ENCODE measurements at places on chromosomes 13 and 19. TPM values are rescaled to one million over a fixed set of nuclear protein-coding genes. Genes with fewer than 3 reads are reported as not detected.

Gene SYCN
- not detected for total RNA-seq

Gene MBD3L5
- total RNA-seq: not detected

DNA sequence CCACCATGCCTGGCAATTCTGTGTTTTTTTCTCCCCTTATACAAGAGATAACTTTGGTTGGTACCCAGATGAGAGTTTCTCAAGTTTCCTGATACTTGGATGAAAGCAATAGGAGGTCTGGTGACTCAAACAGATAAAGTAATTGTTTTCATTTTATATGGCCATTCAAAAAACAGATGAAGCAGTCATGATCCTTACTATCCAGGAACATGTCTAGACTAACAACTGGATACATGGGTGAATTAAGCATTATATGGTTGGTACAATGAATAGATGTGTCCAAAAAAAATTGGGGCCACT is 8.5 kb downstream of the ZNF430 start:
- no peak for DNase-seq
- H3K4me3 ChIP-seq: no peak overlapping the region
- no peaks in the 10 kb centered on the region for H3K27me3 ChIP-seq
- H3K4me1 ChIP-seq: peaks cover 20% of the 10 kb centered on the region

Gene MAST1
- total RNA-seq: 0.83 TPM

DNA sequence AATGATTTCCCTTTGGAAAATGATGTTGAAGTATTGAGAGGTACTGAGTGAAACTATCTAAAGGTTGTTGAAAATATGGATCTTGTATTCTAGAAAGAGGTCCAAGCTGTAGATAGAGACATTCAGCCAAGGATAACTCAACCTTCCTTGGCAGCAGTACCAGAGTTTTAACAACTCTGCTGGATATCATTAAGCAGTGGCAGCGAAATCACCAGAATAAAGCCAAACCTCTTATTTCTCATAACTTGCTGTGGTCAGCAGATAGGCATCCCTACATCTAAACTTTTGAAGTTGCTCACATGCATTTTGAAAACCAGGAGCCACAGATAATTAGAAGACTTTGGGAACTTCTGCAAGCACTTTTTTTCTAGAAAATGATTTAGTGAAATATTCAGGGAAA is 559.8 kb downstream of the IRS2 start:
- no peak overlapping the region for H3K4me3 ChIP-seq
- no peaks in the 10 kb centered on the region for H3K27me3 ChIP-seq
- no peaks in the 10 kb centered on the region for H3K4me1 ChIP-seq
- H3K27ac ChIP-seq: no peak overlapping the region
- no peaks in the 10 kb centered on the region for H3K36me3 ChIP-seq

DNA sequence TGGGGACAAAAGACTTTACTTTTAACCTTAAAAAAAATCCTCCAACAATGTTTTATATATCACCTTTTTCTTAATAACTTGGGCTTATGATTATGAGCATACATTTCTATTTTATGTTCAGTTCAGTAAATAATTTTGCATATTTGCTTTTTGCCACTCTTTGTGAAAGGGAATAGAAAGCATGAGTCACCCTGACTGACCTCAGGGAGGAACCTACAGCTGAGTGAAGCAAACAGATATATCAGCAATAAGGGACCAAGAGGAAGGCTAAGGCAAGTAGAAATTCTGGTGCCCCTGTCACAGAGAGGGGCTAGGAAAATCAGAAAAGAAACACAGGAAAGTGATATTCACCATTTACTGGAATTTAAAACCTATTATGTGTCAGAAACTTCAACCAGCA is 37.2 kb upstream of the SOHLH2 start:
- no peaks in the 10 kb centered on the region for H3K27me3 ChIP-seq
- DNase-seq: no peak
- H3K4me3 ChIP-seq: no peak overlapping the region
- no peaks in the 10 kb centered on the region for H3K4me1 ChIP-seq
- no peaks in the 10 kb centered on the region for H3K36me3 ChIP-seq
- H3K27ac ChIP-seq: no peak overlapping the region

DNA sequence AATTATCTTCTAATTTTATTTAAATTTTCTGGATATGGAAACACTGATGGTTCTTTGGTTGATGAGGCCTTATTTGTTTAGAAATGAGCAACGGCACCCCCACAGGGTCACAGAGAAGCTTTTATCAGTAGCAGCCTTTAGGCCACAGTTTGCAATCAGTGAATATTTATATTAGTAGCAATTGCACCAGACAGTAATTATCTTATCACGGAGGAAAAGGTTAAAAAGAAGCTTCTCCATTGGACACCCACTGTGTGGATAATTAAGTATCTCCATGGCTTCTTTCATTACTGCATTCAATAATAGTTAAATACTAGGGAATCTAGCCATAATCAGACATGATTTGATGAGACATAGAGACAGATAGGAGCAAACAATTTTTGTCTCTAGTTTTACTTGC is 2099.2 kb upstream of the PCDH20 start:
- no peak overlapping the region for H3K4me3 ChIP-seq
- H3K27me3 ChIP-seq: no peaks in the 10 kb centered on the region
- DNase-seq: no peak
- no peaks in the 10 kb centered on the region for H3K4me1 ChIP-seq
- no peaks in the 10 kb centered on the region for H3K36me3 ChIP-seq
- H3K27ac ChIP-seq: no peak overlapping the region

Measured in naive thymus-derived CD4-positive, alpha-beta T cell (primary cell).